GM06990 (cell line): ENCODE measurements at places on chromosomes 7 and 10.

DNA sequence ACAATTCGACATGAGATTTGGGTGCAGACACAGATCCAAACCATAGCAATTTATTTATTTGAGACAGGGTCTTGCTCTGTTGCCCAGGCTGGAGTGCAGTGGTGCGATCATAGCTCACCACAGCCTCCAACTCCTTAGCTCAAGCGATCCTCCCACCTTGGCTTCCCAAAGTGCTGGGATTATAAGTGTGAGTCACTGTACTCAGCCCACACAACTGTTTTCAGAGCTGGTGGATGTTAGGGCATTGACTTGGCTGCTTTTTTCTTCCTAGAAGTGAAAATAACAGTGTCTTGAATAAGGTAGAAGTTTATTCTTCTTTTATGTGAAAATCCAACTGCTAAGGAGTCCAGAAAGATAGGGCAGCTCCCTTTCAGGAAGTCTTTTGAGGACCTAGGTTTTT lies 132.1 kb downstream of the CCDC3 start:
- no peak for DNase-seq

GRCh38 chr7:16826060-16826459 lies 21.3 kb upstream of the AGR2 start:
- DNase-seq = no peak

DNA sequence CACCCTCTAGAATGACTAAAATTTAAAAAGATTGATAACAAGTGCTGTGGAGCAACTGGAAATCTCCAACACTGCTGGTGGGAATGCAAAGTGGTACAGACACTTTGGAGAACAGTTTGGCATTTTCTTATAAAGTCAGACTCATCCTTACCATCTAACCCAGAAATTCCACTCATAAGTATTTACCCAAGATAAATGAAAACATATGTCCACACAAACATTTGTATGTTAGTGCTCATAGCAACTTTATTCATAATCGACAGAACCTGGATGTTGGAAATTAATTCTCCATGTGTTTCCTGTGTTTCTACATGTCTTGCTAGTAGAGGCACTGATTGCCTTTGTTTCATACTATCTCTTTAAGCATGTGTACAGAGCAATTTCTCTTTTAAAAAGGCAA lies 282.4 kb downstream of the AHR start:
- DNase-seq = no peak

GRCh38 chr7:109890622-109891021 lies 1200.3 kb upstream of the LRRN3 start:
- DNase-seq = no peak

- DNase-seq = peak; percentile 26
Measured at GRCh38 chr10:106930751-106931150, 233.8 kb downstream of the SORCS1 start.

DNA sequence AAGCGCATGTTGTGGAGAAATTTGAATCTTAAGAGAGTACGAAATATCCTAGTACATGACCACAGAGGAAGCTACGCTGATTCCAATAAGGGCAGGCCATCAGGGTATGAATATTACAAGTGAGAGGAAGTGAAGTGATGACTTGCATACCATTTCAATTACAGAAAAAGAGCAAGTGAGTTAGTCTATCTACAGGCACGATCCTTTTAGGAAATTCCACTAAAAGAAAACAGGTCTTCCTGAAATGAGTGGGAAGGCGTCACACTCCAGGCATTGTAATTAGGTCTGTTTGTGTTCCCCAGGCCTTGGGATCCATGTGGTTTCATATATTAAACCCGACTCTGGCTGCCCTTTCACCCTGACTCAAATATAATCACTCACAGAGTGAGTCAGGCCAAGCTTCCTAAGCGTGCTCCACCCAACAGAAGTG lies 152.5 kb downstream of the SEMA3A start:
- DNase-seq = no peak
